ENCODE measurements at places on chromosomes 12 and 14.

- no peak for DNase-seq
Observed at GRCh38 chr12:110929818-110930217, 9.4 kb upstream of the MYL2 start.

DNA sequence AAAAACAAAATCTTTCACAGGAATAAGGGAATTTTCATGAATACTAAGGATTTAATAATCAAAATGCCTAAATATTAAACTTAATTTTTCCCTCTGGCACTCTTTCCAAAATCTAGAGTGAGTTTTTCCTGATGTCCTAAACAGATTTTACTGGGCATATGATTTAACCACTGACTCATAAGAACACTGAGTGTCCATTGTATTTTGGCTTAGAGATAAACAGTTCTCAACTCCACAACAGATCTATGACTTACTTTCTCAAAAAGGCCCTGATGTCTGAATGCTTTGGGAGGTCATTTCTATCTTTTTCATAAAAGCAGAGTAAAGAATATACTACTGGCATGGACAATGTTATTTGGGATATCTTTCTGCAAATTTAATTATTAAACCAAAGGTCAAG, 15.0 kb downstream of the TMBIM4 start:
- no peak for DNase-seq

DNA sequence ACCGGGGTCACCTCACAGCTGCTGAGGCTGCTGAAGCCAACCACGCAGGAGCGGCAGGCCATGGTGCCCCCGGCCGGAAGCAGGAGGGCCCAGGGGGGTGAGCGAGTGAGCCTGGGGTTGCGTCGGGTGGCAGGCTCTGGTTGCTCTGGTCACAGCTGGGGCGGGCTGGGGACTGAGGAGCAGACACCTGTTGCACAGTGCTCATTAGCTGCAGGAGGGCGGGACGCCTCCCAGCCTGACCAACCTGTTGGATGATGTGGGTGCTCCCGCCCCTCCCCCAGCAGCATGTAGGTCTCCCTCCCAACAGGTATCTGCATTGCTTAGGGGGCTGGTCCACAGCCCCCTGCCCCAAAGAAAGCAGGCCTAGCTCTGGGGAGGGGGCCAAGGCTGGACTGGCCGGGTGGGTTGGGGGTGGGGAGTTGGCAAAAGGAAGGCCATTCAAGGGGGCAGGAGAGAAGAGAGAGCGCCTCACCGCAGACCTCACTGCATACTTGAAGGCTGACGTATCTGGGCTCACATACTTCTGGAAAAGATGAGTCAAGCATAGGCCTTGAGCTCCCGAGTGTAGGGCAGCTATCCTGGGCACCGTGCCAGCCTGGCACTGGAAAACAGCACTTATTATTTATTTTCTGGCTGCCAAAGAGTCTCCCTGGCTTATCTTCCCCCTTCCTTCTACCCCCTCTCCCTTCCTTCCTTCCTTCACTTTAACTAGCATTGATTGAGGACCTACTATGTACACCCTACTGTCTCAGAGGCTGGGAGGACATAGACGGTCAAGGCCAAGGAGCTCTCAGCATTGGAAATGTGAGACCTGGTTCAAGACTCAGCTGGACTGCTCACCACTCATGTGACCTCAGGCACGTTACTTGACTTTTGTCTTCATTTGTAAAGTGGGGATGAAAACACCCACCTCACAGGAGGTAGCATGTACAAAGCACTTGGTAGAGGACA, at the start of gene KRT80:
Gene KRT80, minus strand, starts transcription at position 174 of the 951 bp plus-strand sequence. Its CDS starts 112 bp downstream, at position 62.
- no peak for DNase-seq

DNA sequence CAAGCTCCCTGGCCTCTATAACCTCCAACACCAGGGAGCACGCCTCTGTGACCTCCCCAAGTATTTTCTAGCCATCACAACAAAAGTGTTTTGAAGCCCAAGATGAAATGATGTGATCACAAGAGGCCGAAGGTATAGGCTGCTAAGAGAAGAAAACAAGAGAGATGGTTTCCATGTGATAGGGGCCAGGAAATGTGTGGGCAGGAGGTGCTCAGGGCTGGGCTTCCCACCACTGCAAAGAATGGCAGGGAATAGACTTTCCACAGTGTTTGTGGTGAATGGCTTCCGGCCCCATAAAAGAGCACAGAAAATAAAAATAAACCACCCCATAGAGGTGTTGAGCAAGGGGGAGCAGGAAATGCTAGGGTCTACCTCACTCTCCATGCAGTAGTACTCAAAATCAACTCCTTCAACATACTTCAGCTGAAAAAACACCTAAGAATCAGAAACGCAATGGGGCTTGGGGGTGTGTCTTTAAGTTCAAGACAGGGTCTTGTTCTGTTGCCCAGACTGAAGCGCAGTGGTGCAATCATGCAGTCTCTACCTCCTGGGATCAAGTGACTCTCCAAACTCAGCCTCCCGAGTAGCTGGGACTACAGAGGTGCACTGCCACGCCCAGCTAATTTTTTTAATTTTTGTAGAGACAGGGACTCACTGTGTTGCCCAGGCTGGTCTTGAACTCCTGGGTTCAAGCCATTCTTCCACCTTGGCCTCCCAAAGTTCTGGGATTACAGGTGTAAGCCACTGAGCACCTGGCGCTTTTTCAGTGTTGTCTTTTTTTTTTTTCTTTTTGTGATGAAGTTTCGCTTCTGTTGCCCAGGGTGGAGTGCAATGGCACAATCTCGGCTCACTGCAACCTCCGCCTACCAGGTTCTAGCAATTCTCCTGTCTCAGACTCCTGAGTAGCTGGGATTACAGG, 27.1 kb downstream of the DAD1 start:
- DNase-seq, result no peak

DNA sequence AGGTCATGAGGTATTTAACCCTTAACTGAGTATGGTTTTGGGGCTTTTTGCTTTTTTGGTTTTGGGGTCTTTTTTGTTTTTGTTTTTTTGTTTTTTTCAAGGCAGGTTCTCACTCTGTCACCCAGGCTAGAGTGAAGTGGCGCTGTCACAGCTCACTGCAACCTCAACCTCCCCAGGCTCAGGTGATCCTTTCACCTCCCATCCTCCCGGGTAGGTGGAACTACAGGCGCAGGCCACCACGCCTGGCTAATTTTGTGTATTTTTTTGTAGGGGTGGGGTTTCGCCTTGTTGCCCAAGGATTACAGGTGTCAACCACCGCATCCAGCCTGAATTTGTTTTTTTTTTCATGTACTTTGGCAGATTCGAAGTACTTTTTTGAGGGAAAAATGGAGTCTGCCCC, 19.9 kb downstream of the RAP1B start:
- no peak for DNase-seq

- DNase-seq, result no peak
Observed at GRCh38 chr12:96886998-96887677, 19.9 kb upstream of the NEDD1 start.

DNA sequence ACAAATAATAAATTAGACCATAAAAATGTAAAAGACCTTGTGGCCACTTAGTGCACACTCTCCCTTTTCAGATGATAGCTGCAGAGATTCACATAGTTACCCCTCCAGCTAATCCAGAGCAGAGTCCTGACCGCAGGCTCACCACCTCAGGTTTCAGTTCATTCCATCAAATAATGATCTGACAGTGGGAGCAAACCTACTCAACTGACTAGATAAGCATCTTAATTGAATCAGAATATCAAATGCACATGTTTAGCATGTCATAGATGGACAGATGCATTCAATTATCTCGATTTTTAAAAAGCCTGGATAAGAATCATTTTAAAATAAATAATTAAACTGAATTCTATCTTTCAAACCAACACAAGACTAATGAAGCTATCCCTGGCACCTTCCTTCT, 242.3 kb upstream of the PDZRN4 start:
- no peak for DNase-seq

DNA sequence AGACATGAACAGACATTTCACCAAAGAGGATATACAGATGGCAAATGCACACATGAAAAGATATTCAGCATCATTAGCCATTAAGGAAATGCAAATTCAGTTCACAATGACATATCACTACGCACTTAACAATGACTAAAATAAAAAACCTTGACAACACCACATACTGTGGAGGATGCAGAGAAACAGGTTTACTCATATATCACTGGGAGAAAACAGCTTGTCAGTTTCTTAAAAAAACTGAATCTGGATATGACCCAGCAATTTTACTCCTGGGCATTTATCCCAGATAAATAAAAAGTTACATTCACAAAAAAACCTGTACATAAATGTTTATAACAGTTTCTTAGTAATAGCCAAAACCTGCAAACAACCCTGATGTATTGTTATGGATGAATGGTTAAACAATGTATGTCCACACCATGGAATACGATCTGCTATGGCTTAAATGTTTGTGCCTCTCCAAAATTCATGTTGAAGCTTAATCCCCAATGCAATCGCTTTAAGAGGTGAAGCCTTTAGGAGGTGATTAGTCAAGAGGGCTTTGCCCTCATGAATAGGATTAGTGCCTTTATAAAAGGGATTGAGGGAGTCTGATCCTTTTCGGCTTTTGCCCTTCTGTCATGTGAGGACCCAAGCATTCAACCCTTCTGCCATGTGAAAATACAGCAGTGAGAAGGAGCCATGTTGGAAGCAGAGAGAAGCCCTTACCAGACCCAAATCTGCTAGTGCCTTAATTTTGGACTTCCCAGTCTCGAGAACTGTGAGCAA, 36.0 kb upstream of the PPP4R3A start:
- no peak for DNase-seq

GRCh38 chr14:101223127-101223526, 319.6 kb upstream of the RTL1 start:
- DNase-seq, result no peak

DNA sequence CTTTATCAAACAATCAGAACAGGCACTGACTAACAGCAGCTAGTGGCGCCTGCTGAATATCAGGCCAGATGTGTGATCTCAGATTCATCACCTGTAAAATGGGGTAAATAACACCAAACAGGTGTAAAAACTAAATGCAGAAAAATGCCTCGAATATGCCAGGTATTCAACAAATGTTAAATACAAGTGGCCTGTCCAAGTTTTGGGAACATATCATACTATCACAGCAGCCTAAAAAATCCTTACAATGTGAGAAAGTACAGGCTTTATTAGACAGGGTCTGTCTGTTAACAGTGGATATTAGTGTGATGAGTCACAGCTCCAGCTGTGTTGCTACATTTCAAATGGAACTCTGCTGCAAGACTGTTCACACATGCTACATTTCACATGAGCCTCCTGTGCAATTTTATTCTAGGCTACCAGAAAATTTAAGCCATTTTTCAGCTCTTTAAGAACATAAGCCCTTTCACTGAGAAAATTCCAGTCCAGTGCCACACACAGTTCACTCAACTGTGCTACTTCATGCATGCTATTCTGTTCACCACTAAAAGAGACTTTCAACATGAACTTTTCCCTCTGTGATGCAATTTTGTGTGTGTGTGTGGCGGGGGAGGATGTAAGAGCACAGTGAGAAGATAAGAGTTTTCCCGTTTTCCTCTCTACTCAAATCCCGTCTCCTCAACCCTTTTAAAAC, 56.7 kb downstream of the MSRB3 start:
- no peak for DNase-seq

DNA sequence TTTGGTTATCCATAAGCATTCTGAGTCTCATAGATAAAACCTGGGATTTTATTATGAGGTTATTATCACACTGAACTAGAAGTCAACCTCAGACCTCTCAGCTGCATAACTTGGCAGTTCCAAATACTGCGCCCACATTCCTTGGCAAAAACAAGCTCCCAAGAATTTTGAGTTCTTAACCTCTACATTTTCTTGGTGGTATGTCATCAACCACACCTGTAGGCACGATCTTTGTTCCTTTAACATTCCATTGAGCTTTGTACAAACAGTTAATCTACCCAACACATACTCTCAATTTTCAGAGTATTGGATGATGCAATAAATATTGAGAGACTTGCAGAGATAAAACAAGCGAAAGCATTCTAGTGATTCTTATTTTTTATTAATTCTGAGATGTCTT, 371.8 kb upstream of the PRICKLE1 start:
- DNase-seq, result no peak

All from stimulated activated CD8-positive, alpha-beta memory T cell treated with anti-CD3 and anti-CD28 coated beads, Interleukin-7, amount 100 ng/mL, for 24 hours (primary cell).